ENCODE measurements at places on chromosomes 16 and 17.

- DNase-seq, result no peak
These were observed 117.6 kb downstream of the VPS53 start for GRCh38 chr17:596763-597644.

DNA sequence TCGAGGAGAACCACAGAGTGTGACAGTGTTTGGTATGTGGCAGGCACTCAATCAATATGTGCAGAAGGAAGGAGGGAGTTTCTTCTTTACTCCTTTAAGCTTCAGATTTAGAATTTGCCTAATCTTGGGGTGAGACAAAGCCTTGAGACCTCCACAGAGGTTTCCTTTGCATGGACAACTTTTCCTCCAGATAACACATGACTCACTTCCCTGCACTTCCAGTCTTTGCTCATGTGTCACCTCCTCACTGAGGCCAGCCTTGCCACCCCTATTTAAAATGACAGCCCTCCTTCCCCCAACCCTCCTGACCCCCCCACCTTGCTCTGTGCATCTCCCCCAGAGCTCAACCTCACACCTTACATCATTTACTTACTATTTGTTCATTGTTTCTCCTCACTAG lies 17.4 kb upstream of the NOS2 start:
- DNase-seq, result no peak

GRCh38 chr16:86637744-86638143 lies 59.4 kb downstream of the FOXL1 start:
- no peak for DNase-seq

GRCh38 chr17:19268611-19269010 lies 31.4 kb downstream of the EPN2 start:
- DNase-seq, result no peak

DNA sequence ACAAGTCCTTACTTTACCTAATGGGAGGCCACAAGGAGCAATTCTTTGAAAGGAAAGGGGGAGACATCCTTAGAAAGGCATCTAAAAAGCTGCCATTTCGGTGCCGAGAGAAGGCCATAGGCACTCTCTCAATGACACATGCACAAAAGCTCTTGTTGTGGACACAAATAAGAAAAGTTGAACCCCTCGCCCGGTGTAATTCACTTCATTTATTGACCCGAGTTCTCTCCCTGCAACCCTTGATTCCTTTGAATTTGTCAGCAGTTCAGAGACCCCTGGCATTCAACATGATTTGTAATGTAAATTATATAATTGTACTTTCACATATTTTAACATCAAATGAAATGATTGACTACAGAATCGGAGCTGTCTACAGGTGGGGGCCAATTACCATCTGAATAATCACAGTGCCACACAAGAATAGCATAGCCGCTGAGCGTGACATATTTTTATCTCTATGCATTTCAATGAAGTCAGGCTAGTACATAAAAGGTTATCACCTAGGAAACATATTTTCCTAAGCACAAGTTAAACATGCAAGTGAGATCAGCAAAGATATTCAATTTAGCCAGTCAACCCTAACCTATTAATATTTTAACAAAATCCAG lies 66.7 kb downstream of the IRX6 start:
- DNase-seq, result no peak

DNA sequence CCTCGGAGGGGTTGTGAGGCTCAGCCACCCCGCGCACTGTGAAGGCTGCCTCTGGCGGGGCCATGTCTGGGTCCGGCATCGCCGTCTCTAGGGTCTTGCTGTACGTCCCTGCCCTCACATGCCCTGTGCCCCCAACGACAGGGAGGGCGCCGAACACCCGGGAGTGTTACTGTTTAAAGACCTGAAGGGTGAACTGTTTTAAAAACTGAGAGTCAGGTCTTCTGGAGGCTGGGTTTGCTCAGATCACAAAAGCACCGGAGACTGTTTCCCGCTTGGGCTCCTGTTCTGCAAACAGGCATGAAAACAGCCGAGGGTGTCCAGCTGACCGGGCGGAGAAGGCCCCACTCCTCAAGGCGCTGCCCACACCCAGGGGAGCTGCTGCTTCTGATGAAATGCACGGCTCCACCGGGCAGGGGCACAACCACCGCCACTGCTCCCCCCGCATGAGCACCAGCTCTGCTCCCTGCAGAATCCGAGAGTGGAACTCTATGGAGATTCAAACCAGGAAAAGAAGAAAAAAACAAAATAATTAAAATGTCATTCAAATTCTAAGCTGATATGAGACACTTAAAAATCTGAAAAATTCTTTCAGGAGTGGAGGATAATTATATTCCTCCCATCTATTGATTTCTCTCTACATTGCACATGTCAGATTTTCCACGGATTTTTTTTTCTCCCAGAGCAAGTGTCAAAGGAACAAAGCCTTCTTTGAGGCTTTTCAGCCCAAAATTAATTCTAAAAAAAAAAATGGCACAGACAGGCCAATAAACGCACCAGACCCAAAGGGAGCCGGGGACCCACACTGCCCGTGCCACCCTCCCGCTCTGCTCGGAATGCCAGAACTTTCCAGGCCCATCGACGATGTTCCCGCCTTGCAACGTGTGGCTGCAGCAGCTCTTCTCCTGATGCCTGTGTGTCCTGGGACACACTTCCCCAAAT lies 74.3 kb downstream of the LMF1 start:
- DNase-seq, result no peak

DNA sequence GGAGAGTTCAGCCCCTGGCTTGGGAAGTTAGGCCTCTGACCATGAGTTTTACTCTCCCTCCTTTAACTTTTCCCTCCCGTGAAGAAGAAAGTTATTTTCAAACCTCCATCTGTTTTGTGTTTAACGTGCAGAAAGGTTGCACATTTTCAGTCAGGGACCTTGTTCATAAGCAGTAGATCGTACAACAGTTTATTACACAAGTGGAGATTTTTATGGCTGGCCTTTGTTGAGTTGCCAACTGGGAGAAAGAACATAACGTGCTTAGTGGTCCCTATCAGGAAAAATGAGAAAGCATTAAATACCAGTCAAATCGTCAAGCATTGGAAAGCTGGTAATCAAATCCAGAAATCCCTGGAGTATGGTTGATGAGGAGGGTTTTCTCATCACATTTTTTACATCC lies 117.9 kb upstream of the MYOCD start:
- DNase-seq, result no peak

Data from activated CD4-positive, alpha-beta T cell treated with anti-CD3 and anti-CD28 coated beads, Interleukin-10, Interleukin-2, amounts not matched to agents 100 ng/mL and 50 ng/mL, durations not matched to agents 16 hours and 8 hours (primary cell).